ENCODE measurements at places on chromosomes 16 and 17. TPM values are rescaled to one million over a fixed set of nuclear protein-coding genes. Genes with fewer than 3 reads are reported as not detected.
A peak's percentile ranks its signal among the peaks of the same experiment; 100 is the strongest.

- no peak for DNase-seq
These were observed 629 bp upstream of the RNF135 start for GRCh38 chr17:30969989-30970830.

GRCh38 chr17:72567774-72568173, 447.0 kb downstream of the SOX9 start:
- no peak for DNase-seq

JPH3 gene
- 4.8 TPM for total RNA-seq

GRCh38 chr16:7373776-7374175, 41.1 kb downstream of the RBFOX1 start:
- DNase-seq: no peak

- DNase-seq: no peak
These were observed 2.8 kb downstream of the TAF1C start for GRCh38 chr16:84183911-84184591.

ATP2C2 gene
- 47.0 TPM for total RNA-seq

GRCh38 chr16:30992276-30992780, 7.3 kb downstream of the HSD3B7 start:
- no peak for DNase-seq

DNA sequence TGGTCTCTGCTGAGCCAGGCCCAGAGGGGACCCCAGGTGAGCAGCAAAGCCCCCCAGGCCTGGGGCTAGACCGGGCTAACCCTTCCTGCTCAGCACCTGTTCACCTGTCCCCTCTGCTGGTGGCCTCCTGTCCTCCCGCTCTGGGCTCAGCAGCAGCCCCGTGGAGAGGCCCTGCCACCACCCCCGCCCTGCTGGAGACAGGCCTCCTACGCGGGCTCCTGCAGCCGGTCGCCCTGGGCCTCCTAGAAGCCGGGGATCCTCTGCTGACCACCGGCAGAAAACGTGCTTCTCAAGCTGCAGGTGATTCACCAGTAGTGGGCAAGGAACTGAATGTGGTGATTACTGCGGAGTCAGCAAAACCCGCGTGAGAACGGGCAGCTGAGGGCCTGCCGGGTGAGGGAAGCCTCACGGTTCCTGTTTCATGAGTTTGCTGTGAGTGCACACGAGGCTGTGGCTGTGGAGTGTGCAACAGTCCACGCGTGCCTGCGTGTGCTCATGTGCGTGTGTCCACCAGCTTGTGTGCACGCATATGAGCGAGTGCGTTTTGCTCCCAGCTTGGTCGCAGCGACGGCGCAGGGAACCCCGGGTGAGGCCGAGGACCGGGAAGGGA, 792 bp downstream of the SECTM1 start:
- peak; percentile 56 for DNase-seq

DUS2 gene
- total RNA-seq: 37.4 TPM

- DNase-seq: no peak
These were observed 172.3 kb downstream of the KATNIP start for GRCh38 chr16:27722207-27722606.

MT3 gene
- total RNA-seq: not detected

GRCh38 chr16:1416521-1416941, 2.0 kb upstream of the UNKL start:
- no peak for DNase-seq

DNA sequence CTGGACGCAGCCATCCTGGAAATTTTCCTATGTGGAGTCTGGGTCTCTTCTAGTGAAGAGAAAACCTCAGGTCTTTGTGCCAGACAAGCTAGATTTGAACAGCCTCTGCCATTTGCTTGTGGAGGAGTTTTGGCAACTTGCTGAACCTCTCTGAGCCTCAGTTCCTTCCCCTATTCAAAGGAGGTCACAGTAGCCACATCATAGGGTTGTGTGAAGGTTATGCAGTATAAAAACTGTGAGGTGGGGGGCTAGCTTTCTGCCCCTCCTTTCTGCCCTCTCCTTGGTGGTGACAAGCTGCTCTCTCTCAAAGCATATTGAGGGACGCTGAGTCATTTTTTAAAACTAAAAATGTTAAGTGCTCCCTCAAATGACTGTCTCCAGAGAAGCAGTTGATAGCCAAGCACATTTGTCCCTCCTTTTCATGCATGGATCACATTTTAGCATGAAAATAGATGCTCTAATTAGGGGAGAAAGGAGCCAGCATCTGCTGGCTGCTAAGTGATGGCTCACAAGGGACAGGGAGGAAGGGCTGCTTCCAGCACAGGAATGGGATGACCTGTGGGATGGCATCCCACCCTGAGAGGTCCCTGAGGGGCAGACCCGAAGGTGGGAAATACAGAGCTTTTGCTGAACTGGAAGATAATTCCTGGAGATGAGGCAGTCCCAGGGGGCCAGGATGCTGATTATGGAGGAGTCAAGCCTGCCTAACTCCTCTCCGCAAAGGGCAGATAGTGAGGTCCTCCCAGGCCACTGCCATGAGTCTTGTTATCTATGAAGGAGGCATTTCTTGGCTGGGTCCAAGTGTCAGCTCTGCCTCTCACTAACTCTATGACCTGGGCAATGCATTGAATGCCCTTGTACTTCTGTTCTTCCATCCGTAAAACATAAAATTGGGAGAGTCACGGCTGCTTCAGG, 218.8 kb downstream of the RAB11FIP4 start:
- DNase-seq: no peak

- DNase-seq: peak; percentile 11
These were observed 9.6 kb upstream of the AKAP10 start for GRCh38 chr17:19986941-19987861.

ZMYND15 gene
- total RNA-seq: 2.2 TPM

DNA sequence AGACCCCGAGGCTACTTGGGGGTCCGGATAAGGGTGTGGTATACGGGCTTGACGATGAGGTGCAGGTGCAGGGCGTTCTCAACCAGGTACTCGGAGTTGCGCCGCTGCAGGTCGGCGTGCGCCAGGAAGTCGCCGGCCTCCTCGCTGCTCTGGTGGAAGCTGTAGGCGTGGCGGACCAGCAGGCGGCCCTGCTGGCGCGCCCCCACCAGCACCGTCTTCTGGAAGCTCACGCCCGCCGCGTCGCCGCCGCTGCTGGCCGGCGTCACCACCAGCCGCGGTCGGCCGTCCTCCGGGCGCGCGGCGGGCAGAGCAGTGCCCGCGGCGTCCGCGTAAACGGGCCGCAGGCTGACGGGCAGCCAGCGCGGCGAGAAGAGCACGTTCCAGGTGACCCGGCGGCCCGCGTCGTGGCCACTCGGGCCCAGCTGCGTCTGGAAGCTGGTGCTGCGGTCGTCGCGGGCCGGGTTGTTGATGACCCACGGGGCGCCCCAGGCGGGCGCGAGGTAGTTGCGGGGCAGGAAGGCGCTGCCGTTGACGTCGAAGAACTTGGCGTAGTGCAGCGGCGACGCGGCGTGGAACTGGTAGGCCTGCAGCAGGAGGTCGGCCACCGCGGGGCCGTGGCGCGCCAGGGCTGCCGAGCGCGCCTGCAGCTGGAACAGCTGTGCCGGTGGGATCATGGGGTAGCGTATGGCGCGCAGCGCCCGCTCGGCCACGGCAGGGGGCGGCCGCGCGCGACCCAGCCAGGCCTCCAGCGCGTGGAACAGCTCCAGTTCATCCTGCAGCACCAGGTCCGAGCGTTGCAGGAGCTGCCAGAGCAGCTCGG, 4.8 kb downstream of the BTBD17 start:
- no peak for DNase-seq

RAB26 gene
- total RNA-seq: 1.2 TPM

- no peak for DNase-seq
These were observed 14.7 kb upstream of the JPH3 start for GRCh38 chr16:87587636-87588035.

DNA sequence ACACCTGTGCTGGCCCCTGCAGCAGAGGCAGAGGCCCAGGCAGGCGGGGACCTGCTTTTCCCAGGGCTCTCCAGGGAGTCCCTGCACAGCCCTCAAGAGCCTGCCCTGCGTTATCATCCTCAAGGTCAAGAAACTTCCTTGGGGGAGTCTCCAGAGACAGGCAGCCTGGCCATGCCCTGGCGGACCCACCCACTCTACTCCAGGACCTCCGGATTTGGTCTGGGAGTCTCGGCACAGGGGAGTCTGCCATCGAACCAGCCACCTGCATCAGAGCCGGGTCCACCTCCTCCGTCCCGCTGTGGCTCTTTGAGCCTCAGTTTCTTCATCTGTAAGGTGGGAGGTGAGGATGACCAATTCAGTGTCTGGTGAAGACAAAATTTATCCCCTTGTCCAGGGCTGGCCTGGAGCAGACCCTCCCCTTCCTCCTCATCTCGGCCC, 75.3 kb upstream of the TNRC6C start:
- no peak for DNase-seq

PDE6G gene
- total RNA-seq: not detected

POLR3K gene
- 32.4 TPM for total RNA-seq

DNA sequence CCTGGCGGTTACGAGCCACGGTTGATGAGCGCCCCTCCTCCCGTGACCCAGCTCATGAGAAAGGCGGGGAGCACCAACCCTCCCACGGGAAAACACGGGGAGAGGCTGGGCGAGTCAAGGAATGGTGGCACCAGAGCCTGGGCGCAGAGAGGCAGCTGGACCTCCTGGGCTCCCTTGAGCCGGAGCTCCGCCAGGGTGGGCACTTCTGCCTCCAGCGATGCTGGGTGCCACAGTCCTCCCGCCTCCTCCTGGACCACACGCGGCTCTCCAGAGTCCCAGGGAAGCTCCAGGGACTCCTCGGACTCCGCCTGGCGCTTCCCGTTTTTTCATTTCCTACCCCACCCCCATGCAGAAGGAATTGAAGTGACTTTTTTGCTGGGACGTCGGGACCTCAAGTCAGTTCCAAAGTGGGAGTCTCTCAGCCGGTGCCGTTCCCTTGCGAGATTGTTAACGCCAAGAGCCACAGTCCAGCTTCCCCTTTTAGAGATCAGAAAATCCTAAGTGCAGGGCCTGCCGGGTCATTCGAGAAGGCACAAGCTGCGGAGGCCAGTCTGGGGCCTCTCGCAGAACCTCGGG, 6.6 kb upstream of the CBX8 start:
- no peak for DNase-seq

- DNase-seq: no peak
These were observed 10.0 kb downstream of the NUFIP2 start for GRCh38 chr17:29283961-29284360.

DNA sequence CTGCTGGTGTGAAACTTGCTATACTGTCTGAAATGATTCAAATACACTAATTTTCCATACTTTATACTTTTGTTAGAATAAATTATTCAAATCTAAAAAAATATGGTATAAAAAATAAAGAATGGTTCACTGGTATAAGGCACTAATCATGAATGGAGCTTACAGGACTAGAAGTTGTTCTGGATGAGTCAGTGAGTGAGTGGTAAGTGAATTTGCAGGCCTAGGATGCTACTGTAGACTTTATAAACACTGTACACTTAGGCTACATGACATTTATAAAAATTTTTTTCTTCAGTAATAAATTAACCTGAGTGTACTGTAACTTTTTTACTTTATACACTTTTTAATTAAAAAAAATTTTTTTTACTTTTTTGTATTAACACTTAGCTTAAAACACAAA, 95.5 kb downstream of the MAP2K4 start:
- DNase-seq: no peak

ABCA8 gene
- 0.91 TPM for total RNA-seq

- DNase-seq: no peak
These were observed 52.7 kb downstream of the TIMM22 start for GRCh38 chr17:1049446-1050225.

- DNase-seq: no peak
These were observed 19.2 kb upstream of the CACNG4 start for GRCh38 chr17:66945147-66945835.

DNA sequence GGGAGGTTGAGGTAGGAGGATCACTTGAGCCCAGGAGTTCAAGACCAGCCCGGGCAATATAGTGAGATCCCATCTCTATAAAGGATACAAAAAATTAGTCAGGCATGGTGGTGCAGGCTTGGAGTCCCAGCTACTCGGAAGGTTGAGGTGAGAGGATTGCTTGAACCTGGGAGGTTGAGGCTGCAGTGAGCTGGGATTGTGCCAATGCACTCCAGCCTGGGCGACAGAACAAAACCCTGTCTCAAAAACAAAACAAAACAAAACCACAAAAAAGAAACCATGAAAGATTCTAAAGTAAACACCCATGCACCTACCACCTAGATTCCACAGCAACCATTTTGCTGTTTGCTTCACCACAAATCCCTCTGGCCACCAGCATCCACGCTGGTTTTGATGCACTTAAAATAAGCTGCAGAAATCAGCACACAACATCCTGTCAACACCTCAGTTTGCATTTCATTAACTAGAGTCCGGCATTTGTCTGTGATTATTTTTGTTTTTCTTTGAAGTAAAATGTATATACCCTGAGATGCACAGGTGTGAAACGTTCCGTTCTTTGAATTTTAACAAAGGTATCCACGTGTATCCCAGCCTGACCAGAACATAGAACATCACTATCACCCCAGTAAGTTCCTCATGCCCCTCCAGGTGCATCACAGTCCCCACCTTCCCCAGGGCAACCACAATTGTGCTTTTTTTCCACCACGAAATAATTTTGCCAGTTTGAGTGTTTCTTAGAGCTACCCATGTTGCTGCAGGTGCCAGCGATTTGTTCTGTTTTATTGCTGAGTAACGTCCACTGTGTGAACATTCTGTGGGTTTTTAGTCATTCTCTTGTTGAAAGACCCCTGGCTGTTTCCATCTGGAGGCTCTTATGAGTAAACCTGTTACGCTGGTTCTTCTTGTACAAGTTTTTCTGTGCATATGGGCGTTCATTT, 191.5 kb downstream of the SEC14L1 start:
- no peak for DNase-seq

DNA sequence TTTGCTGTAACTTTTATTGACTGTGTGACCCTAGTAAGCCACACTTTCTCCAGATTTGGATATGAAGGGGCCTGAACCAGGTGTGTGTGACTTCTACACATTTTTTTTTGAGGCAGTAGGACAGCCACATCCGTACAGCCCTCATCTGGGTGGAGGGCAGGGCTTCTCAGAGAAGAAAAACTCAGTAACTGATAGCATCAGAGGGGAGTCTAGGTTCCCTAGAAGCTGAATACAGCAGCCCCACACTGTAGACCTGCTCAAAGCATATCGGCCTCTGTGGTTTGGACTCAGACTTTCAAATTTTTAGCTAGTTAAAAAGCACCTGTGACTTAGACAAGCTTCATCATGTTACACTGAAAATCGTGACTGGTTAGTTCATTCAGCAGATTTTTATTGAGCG, 10.8 kb downstream of the PRSS54 start:
- DNase-seq: no peak

DNA sequence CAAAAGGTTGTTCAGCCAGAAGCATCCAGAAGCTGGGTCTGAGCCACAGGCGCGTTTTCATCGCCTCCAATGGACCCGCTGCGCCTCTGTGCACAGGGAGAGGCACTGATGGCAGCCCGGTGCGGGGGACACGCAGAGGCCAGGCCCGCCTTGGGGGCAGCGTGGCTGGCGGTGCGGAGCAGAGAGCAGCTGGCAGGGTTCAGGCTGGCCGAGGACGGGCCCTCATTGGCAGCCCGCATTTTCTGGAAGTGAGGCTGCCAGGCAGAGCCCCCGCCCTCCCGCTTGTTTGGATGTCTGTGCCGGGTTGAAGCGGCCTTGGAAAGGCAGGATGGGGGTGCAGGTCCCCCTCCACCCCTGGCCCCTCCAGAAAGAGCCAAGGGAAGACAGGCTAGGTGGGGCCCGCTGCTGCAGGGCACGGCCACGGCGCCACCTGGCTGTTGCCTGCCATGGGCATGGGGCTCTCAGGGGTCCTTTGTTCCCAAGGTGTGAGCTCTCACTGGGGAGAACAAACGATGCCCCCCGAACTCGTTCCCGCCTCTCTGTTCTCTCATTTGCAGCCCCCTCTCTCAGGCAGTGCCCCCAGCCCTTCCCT, 18.8 kb downstream of the GSE1 start:
- no peak for DNase-seq

GRCh38 chr17:77212081-77212832, 71.5 kb downstream of the SEC14L1 start:
- no peak for DNase-seq

GRCh38 chr17:9811086-9811485, 10.8 kb downstream of the GSG1L2 start:
- no peak for DNase-seq

GRCh38 chr17:4717791-4718190, 7.4 kb downstream of the ARRB2 start:
- no peak for DNase-seq

Data from Caco-2 (cell line).